ENCODE measurements at places on chromosomes 12 and 14.

DNA sequence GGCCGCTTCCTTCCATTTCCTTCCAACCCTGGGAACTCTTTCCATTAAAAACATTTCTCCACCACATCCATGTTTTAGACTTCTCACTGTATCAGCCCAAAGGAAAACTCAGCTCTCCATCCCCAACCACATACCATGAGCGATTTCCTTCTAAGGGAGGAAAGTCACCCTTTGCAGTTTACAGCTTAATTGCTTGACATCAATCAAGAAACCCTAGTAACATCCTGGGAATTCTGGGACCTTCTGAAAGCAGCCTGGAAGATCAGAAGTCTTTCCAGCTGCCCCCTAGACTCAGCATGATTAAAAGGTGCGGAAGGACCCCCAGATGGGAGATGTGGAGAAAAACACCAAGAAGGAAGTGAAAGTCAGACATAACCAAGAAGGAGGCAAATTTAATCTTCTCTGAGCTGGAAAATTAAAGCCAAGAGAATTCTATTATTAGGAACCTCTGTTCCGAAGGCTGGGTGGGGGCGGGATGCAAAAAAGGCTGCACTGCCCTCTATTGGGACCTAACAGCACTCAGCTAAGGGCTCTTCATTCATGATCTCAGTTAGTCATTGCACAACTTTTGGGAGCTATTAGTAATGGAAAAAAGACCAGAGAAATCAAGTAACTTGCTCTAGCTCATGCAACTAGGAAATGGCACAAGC, 73.3 kb upstream of the PLXNC1 start:
- peak; percentile 85 for DNase-seq

DNA sequence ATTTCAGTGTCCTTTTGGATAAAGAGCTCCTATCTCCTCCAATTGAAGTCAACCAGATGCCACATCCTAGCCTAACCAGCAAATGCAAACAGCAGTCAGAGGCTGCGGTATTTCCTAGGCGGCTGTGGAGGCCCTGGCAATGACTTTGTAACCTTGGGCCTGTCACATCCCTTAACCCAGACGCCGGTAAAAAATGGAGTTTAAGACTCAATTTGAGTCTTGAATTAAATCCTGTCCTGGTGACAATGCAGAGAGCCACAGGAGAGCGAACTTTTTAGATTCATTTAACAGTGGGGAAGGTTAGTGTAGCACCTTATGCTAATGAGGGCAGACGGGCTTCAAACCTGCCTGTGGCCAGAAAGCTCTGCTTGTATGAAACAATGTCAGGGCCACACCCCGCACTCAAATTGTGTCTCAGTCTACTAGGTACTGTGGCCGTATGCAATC, 1.3 kb downstream of the C12orf75 start:
- no peak for DNase-seq

DNA sequence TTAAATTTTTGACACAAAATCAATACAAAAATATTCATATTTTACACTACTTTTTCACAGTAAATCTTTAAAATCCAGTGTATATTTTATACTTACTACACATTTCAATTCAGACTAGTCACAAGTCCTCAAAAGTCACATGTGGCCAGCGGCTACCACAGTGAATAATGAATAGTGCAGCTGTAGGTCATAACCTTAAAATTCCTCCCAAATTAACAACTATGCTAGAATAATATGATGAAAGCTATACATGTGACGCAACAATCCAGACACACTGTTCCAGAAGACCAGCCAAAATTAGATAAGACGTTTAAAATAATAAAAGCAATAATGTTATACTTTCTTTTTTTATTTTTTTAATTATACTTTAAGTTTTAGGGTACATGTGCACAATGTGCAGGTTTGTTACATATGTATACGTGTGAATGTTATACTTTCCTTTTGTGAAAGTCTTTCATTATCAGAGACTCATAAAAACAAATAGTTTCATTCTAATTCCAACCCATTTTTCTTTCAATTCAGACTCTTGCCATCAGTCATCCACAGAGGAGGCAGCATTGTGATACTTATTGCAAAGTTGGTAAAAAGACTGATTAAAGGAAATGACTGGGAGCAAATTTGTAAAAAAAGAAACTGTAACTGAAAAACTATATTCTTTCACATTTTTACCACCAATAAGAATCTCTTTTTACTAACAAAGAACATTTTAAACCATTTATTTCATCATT, 67.0 kb downstream of the C2CD5 start:
- peak; percentile 59 for DNase-seq

- DNase-seq, result no peak
Observed at GRCh38 chr14:93316716-93317115, 16.1 kb downstream of the BTBD7 start.

DNA sequence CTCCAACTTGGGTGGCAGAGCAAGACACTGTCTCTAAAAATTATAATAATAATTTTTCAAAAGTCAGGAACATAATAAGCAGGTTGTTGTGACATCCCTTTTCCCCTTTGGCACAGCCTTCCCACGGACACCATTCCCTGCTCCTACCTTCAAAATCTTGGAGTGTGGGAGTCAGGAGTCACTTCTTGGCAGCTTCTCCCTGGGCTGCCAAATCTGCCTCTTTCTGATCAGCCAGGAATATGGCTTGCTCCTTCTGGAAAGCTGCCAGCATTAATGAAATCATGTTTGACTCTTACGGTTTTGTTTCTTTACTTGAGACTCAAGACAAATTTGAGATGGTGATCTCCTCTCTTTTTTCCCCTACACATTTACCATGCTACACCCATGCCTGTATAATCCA, 391.4 kb upstream of the SYT1 start:
- DNase-seq, result no peak

- no peak for DNase-seq
Observed at GRCh38 chr14:76957224-76957891, 71.2 kb downstream of the IRF2BPL start.

DNA sequence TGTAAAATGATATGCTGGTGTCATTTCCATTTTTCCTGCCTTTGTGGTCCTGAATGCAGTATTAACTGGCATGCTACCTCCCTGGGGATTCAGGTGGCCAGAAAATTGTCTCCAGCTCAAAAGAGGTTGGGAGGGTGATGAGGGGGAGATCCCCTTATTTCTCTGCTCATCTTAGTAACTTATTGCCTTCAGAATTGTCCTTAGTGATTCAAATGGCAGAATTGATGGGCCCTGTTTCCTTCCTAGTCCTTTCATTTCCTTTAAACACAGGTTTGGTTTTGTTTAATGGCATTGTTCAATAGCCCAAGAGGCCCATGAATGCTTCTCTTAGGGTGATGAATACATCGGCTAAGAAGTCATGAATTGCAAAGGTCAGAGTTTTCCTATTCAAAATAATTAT, 207.0 kb downstream of the SLC41A2 start:
- DNase-seq, result no peak

- no peak for DNase-seq
Observed at GRCh38 chr14:100571837-100572236, 15.4 kb downstream of the BEGAIN start.

GRCh38 chr14:104593710-104594136, 10.8 kb downstream of the TMEM179 start:
- no peak for DNase-seq

GRCh38 chr14:50830044-50830931, 674 bp downstream of the NIN start:
- peak; percentile 31 for DNase-seq

DNA sequence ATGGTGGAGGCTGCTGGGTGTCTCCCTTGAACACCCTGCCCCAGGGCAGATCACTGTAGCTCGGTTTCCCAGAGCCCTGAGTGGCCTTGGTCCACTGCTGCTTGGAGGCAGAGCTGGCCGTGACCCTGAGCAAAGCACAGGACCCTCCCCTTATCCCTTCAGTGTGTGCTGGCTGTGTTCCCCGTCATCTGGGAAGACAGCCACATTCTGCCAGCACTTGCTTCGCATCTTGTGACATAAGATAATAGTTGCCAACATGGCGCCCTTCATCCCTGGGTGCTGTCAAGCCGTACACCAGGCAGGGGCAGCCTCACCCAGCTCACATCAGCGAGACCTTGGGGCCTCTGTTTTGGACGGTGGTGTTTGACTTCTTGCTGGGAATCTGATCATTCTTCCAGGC, 12.1 kb upstream of the ALDH2 start:
- DNase-seq, result no peak

DNA sequence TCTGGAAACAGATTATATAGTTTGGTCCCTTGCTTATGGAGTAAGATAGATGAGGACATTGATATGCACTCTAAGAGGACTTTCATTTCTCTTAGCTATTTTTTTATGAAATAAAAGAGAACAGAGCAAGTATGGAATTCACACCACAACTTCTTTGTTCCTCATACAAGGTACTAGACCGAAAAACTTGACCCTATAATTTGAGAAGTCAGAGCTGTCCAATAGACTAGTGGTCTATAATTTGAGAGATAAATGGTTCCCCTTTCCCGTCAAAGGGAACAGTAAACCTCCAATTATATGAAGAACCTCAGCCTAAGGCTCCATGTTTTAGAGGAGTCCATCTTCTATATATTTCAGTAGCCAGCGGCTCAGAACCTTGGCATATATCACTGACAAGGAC, 58.5 kb upstream of the HIF1A start:
- peak; percentile 79 for DNase-seq

GRCh38 chr12:116227811-116228210, 49.7 kb downstream of the MED13L start:
- no peak for DNase-seq

- DNase-seq, result no peak
Observed at GRCh38 chr14:104799244-104800014, 1.5 kb upstream of the ZBTB42 start.

DNA sequence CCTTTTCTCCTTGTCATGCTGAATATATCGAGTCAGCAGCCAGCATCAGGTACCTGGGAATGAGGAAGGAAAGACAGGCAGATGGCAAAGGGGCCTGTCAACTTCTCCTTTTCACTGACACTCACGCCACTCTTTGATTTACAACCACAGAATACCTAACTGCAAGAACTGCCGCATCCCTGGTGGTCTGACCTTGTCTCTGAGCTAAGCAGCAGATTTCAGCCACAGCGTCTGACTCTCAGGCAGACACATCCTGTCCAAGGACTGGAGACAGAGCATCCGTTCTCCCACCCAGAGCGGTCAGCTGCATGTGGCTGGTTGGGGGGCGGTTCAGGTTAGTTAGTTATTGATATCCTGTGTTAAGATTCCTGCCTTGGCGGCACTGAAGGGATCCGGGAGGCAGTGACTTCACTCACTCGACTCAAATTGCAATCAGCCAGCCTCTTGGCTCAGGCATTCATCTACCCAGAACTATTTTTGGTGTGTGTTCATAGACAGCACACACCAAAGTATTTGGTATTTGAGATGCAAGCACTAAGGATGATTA, 11.2 kb upstream of the MAP1LC3B2 start:
- DNase-seq, result peak; percentile 87

DNA sequence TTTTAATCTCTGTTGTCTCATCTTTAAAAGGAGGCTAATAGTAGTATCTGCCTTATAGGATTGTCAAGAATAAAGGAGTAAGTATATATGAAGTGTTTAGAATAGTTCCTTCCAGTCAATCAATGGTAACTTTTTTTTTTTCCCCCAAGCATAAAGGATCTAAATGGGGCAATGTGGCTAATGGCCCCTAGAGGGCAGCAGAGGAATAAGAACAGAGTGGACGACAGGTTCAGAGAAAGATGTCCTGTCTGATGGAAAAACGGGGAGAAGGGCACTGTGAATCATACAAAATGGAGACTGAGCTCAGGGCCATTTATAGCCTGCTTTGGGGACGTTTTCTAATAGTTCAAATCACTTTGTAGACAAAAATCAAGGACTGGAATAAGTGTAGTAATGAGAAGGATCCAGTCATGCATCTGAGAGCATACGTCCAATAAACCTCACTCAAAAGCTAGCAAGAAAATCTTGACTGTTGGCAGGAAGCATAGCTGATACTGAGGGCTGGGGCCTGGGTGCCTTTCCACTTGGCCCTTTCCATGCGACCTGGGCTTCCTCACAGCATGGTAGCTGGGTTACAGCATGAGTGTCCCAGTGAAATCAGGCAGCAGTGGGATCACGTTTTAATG, 51.3 kb downstream of the IFNG-AS1 start:
- peak; percentile 55 for DNase-seq

GRCh38 chr12:38389614-38390013, 73.0 kb downstream of the ALG10B start:
- DNase-seq, result no peak

DNA sequence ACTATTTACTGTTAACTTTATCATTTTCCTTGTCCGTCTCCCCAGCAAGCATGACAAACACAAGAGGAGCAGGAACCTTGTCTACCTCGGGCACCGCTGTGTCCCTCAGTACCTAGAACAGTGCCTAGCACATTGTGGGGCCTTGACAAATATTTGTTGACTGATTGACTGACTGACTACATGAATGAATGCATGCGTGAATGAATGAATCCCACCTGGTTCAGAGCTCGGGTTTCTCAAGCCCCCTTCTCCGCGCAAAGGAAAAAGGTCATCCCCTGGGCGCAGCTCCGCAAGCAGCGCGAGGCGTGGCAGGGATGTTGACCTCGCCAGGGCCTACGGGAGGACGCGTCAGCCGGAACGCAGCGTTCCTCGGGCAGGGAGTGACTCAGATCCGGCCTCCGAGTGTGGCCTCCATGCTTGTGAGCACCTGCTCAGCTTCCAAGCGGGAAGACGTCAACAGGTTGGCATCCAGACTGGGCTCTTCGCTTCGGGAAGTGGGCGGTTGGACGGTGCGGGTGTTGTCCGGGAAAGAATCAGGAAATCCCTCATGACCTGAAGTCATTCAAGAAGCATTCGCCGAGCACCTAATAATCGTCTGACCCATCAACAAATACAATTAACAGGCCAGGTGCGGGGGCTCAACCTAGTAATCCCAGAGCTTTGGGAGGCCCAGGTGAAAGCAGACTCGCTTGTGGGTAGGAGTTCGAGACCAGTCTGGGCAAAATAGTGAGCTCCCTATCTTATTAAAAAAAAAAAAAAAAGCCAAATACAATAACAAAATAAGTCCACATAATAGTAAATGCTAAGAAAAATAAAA, 13.9 kb upstream of the UBC start:
- DNase-seq, result no peak

DNA sequence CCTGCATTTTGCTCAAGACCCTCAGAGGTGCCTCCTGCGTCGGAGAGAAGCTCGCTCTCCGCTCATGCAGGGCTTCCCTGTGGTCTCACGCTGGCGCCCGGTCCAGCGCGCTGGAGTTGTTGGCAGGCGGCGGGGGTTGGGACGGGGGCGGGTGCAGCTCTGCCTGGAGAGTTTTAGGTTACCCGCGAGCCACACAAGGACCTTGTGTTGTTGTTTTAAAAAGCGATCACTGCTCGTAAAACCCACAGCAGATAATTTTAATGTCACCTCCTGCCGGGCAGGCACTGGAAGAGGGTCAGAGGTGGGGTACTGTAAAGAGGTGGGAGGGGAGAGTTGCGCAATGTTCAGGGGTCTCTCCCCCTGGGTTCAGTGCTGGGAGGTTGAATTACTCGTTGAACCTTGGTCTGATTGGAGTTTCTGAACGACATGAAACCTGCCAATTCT, 850 bp downstream of the SMOC1 start:
- no peak for DNase-seq

GRCh38 chr12:48185181-48185919, 1.9 kb downstream of the CCDC184 start:
- DNase-seq, result no peak
